ENCODE measurements at places on chromosomes 2 and 18.

GRCh38 chr2:126908721-126909177 lies 10.1 kb downstream of the TEX51 start:
- DNase-seq, result no peak

- DNase-seq, result no peak
These were observed 23.0 kb downstream of the STK39 start for GRCh38 chr2:168224346-168224745.

DNA sequence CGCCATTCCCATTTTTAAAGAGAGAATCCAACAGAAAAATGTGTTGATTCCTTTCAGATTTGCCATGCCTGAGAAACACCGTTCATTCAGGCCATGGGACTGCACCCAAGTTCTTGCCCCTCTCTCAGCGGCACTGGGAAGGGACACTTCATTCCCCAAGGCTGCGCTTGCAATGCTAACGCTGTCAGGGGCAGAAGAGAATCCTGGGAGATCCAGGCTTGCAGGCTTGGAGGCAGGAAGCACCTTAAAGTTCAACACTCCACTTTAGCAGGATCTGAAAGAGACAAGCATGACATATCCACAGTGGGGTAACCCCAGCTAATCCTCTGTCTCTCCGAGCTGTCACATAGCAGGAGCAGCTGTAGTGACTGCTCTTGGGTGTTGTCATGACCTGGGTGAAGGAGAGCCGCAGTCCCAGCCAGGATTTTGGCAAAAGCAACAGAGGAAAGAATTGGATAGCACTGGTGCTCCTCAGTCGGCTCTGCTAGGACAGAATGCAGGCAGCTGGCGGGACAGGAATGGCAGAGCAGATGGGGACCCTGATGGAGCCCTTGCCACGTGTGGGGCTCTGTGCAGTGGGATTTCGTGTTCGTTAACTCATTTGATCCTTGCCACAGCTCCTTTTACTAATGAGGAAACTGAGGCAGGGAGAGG lies 22.0 kb upstream of the ODC1 start:
- no peak for DNase-seq

- DNase-seq, result no peak
These were observed 51.9 kb downstream of the SLC4A1AP start for GRCh38 chr2:27715318-27716210.

DNA sequence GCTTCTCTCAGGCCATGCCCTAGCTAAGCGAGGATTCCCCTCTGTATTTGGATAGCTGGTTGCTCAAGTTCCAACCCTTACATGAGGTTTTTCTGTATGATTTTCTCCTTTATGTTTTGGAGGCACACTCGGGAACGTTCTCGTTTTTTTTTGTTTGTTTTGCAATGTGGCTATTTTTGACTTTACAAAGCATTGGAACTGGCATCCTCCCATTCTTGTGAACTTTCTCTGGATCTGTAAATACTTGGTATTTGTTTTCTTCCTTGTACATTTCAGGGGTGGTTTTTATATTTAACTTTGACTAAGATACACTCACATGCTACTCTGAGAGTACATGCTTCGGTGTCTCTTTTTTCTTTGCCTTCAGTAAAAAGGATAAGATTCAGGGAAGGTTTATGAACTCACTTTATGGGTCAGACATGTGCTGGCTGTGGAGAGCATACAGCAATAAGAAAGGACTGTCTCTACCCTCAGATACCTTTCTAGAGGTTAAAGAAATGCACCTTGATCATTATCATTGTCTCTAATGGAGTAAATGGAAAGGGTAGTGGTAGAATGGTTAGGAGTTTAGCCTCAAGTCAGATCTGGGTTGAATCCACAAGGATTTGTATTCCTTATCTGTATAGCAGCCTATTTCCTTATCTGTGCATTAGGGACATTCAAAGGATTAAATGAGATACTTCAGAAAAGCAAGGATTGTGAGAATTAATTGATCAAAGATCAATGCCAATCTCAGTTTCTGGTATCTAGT lies 61.9 kb downstream of the MEIS1 start:
- DNase-seq, result no peak
